ENCODE measurements at places on chromosomes 4 and X.

DNA sequence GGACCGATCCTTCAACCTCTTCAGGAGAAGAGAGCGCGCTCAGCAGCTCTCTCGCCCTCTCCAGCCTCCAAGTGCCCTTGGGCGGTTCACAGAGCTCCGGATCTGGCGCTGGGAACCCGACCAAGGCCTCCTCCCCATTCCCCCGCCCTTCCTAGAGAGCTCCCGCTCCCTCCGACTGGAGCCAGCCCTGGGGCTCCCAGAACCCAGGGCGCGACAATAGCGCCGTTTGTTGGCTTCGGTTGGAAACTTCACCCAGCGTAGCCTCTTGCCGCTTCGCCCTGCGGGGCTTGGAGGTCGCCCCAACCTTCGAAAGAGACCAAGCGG, 3.1 kb upstream of the SOX3 start:
- no peak overlapping the region for H3K4me3 ChIP-seq
- no peaks in the 10 kb centered on the region for H3K36me3 ChIP-seq
- peaks cover 10% of the 10 kb centered on the region for H3K27me3 ChIP-seq
- no peaks in the 10 kb centered on the region for H3K4me1 ChIP-seq

DNA sequence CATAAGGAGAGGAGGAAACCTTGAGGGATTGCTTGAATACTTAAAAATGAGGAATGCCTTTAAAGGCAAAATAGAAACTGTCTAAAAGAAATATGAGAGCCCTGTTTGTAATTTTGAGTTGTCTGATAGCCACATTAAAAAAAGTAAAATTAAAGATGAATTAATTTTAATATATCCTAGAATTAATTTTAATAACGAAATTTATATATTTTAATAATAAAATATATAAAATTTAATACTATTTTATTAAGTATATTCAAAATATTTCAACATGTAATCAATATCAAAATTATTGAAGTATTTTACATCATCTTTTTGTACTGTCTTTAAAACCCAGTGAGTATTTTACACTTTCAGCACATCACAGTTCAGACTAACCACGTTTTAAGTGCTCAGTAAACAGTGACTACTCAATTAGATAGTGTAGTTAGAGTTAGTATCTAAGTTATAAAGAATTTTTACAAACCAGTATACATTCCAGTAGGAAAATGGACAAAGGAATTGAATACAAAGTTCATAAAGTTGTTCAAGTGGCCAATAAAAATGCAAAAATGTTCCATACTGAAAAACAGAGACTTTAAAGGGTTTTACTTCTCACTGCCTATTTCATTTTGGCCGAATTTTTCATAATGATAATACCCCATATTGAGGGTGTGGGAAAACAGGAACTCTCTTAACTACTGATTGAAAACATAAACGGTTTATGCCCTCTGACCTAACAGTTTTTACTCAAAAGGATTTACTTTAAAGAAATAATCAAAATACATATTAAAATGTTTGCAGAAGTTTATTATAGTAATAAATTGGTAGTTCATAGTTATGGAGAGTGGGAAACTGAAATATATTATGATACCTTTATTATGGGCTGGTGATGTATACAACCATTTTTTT, 2.9 kb downstream of the SLC30A9 start:
- no peak overlapping the region for H3K27ac ChIP-seq
- H3K4me1 ChIP-seq: peaks cover 9% of the 10 kb centered on the region
- DNase-seq: no peak

DNA sequence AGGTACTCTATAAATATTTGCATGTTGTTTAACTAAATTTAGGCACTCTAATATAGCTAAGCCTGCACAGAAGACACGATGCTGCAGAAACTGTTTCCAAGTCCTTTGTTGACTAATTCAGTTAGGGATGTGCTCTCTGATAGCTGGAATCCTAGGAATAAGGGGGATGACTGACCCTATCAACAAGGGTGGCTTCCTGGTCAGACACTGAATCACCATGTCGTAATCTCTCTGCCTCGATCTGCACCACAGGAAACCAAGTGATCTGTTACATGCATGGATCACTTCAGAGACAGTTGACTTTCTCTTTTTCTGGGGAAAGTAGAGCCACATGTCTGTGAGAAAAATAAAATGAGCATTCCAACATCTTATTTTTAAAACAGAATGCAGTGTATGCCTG, 169.1 kb downstream of the GUCY2F start:
- no peak overlapping the region for H3K27ac ChIP-seq
- no peak for DNase-seq
- no peaks in the 10 kb centered on the region for H3K4me1 ChIP-seq
- no peaks in the 10 kb centered on the region for H3K27me3 ChIP-seq
- no peak overlapping the region for H3K4me3 ChIP-seq

DNA sequence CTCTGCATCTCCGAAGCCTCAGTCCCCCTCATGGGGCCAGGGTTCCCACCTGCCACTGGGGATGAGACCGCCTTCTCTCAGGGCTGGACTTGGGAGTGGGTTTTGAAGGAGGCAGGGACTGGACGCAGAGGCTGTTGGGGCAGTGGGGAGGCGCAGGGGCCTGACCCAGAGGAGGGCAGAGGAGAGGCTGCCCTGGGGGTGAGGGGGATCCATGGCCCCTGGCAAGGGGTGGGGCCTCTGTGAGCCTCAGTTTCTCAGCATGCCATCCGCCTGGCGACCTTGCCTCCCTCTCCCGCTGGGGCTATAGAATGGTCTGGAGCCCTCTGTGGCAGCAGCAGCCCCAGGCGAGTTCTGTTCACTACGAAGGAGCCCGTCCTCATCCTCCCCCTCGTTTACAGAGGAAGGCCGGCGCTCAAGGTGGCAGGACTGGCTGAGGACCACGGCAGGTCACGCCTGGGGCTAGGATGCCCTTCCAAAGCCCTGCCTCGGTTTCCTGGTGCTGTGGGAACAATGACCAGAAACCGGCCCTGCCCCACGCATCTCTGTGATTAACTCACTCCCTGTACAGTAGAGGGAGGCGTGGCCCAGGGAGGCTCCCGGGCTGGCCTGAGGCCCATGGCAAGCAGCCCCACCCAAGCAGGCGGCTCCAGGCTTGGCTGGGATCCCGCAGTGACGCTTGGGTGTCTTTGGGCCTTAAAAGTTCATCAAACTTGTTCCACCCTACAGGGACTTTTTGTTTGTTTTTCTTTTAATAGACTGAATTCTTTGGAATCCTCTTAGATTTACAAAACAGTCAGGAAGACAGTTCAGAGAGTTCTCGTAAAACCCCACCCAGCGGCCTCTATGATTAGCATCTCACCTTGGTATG, 16.0 kb upstream of the SH3TC1 start:
- DNase-seq: no peak
- peaks cover 5% of the 10 kb centered on the region for H3K4me1 ChIP-seq
- H3K4me3 ChIP-seq: no peak overlapping the region
- no peak overlapping the region for H3K27ac ChIP-seq
- no peaks in the 10 kb centered on the region for H3K36me3 ChIP-seq

- no peak overlapping the region for H3K4me3 ChIP-seq
- H3K27me3 ChIP-seq: no peaks in the 10 kb centered on the region
- peaks cover 8% of the 10 kb centered on the region for H3K36me3 ChIP-seq
- no peak overlapping the region for H3K27ac ChIP-seq
- no peaks in the 10 kb centered on the region for H3K4me1 ChIP-seq
Observed at GRCh38 chrX:119453202-119453601, 15.0 kb upstream of the SLC25A5 start.

GRCh38 chr4:76072760-76073159, 1.7 kb upstream of the ART3 start:
- no peak for DNase-seq
- no peaks in the 10 kb centered on the region for H3K36me3 ChIP-seq
- no peaks in the 10 kb centered on the region for H3K4me1 ChIP-seq
- H3K27ac ChIP-seq: no peak overlapping the region

DNA sequence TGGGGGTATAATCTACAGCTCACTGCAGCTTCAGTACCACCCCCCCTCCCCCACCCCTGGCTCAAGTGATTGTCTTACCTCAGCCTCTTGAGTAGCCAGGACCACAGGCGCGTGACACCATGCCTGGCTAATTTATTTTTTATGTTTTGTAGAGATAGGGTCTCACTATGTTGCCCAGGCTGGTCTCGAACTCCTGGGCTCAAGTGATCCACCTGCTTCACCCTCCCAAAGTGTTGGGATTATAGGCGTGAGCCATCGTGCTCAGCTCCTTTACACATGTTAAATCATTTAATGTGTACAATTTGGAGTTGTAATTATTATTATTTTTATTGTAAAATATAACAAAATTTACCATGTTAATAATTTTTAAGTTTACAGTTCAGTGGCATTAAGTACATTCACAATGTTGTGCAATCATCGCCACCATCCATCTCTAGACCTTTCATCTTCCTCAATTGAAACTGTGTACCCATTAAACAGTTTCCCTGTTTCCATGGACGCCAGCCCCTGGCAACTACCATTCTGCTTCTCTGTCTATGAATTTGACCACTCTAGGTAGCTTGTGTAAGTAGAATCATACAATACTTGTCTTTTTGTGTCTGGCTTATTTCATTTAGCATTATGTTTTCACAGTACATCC, 6.1 kb downstream of the SLAIN2 start:
- H3K4me1 ChIP-seq: peaks cover 38% of the 10 kb centered on the region
- no peak overlapping the region for H3K4me3 ChIP-seq
- H3K27me3 ChIP-seq: no peaks in the 10 kb centered on the region
- peaks cover 4% of the 10 kb centered on the region for H3K36me3 ChIP-seq
- DNase-seq: no peak

DNA sequence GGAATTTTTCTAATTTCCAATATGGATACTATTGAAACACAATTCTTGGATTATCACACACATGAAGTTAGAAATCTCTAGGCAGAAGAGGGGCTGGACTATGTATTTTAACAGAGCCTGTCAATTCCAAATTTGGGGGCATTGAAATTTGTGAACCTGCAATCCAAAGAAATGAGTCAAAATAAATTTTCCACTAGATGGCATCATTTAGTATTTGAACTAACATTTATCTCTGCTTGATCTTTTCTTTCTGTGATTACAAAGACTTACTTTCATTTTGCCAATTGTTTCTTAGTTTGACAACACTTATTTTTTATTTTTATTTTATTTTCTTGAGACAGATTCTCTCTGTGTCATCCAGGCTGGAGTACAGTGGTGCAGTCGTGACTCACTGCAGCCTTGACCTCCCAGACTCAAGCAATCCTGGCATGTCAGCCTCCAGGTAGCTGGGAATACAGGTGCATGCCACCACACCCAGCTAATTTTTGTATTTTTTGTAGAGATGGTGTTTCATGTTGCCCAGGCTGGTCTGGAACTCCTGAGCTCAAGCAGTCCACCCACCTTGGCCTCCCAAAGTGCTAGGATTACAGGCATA, 2.7 kb upstream of the PYURF start:
- H3K36me3 ChIP-seq: peaks cover under 1% of the 10 kb centered on the region
- no peak overlapping the region for H3K27ac ChIP-seq
- no peak overlapping the region for H3K4me3 ChIP-seq

DNA sequence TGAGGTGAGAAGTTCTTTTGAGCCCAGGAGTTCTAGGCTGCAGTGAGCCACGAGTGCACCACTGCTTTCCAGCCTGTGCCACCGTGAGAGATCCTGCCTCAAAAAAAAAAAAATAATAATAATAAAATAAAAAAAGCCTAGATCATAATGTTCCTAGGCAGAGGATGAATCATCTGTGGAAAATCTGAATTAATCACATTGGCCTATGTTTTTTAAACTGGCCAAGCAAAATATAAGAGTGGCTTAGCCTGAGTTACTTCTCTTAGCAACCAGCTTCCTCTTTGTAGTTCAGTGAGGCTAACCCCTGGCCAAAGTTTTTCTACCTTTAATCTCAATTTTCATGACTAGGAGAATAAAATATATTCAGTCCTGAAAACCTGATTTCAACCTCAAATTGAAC, 614.6 kb downstream of the PPP4R3C start:
- no peaks in the 10 kb centered on the region for H3K36me3 ChIP-seq
- H3K27me3 ChIP-seq: no peaks in the 10 kb centered on the region
- no peak overlapping the region for H3K4me3 ChIP-seq
- H3K27ac ChIP-seq: no peak overlapping the region

DNA sequence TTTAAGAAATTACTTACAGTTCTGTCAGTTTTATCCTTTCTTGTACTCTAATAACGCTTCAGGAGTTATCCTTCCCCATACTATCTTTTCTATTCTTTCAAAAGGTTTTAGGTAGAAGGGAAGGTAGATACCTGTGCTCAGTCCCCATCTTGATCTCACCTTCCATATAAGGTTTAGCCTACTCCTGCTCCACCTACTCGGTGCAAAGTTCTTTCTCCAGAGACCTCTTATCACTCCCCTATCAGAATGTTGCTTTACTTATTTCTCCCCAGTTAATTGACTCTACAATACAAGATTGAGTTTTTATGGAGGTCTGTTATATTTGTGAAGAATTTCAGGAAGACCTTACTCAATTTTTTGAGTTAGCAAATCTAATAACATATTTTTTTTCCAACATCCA, 33.9 kb downstream of the SPRY1 start:
- no peak for DNase-seq
- H3K4me1 ChIP-seq: no peaks in the 10 kb centered on the region
- H3K4me3 ChIP-seq: no peak overlapping the region
- no peak overlapping the region for H3K27ac ChIP-seq
- no peaks in the 10 kb centered on the region for H3K27me3 ChIP-seq

- no peaks in the 10 kb centered on the region for H3K27me3 ChIP-seq
- no peaks in the 10 kb centered on the region for H3K36me3 ChIP-seq
- H3K4me1 ChIP-seq: no peaks in the 10 kb centered on the region
- no peak overlapping the region for H3K4me3 ChIP-seq
- no peak overlapping the region for H3K27ac ChIP-seq
Observed at GRCh38 chr4:111717921-111718320, 427.3 kb upstream of the FAM241A start.

DNA sequence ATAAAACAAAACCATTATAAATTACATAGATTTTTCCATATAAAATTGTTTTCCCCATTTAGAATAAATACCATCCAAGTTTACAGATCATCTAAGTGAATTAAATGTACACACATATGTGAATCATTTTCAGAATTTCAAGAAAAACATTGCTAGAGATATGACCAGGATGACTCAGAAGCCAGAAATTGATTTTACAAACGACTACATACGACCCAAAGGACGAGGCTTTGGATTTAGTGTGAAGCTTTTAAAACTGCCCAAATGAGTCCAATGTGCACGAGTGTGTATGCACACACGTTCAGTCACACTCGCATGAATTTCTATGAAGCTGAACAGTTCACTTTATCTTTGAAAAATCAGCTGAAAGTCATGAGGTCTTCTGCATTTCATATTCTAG, 37.9 kb downstream of the MFAP3L start:
- no peak overlapping the region for H3K4me3 ChIP-seq
- DNase-seq: no peak
- H3K36me3 ChIP-seq: no peaks in the 10 kb centered on the region
- H3K27ac ChIP-seq: no peak overlapping the region
- H3K4me1 ChIP-seq: no peaks in the 10 kb centered on the region

DNA sequence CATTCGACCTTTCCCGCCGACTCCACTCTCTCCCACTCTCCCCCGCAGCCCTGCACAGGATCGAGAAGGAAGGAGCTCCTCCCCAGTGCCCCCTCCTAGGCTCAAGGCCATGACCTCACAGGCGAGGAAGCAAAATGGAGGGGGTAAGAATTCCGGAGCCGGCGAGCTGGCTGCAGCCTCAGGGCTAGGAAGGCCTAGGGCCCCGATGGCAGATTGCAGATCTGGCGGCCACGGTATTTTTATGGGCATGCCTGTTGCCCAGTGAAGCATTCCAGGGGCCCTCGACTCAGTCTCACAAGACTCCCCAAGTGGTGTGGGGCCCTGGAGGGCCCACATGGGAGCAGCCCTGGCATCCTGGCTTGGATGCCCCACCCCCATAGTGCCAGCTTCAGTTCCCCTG, 942 bp upstream of the L1CAM start:
- H3K27me3 ChIP-seq: peaks cover 5% of the 10 kb centered on the region
- peak overlapping the region; percentile 62 for H3K4me3 ChIP-seq
- H3K4me1 ChIP-seq: peaks cover 15% of the 10 kb centered on the region
